Fibroblast of the aortic adventitia (primary cell): ENCODE measurements at places on chromosomes 7 and 10. TPM values are rescaled to one million over a fixed set of nuclear protein-coding genes. Genes with fewer than 3 reads are reported as not detected.

NKX2-3 gene
- total RNA-seq, result not detected in 2 replicates

FXYD4 gene
- total RNA-seq, result not detected in 2 replicates

UCMA gene
- total RNA-seq, result not detected in 2 replicates

WNT16 gene
- 0.16 and 2.7 TPM in 2 replicates for total RNA-seq

FOXI2 gene
- total RNA-seq, result not detected in 2 replicates

CACNA2D1 gene
- 46.0 and 90.5 TPM in 2 replicates for total RNA-seq

FHIP2A gene
- 36.6 and 54.7 TPM in 2 replicates for total RNA-seq

PILRA gene
- total RNA-seq, result 0.27 TPM in 1 of 2 replicates, not detected in the other

NME8 gene
- total RNA-seq, result not detected in 2 replicates

PAX4 gene
- total RNA-seq, result not detected in 2 replicates

GIMAP2 gene
- total RNA-seq, result 0.27 and 0.98 TPM in 2 replicates

SFTPA1 gene
- total RNA-seq, result not detected in 2 replicates

ZDHHC16 gene
- total RNA-seq, result 24.9 and 45.5 TPM in 2 replicates

GJD4 gene
- 0.09 TPM in 1 of 2 replicates, not detected in the other for total RNA-seq

ZNF862 gene
- 8.8 and 9.2 TPM in 2 replicates for total RNA-seq

GPR85 gene
- total RNA-seq, result 2.4 and 5.0 TPM in 2 replicates

RPEL1 gene
- total RNA-seq, result under 0.01 and 0.82 TPM in 2 replicates

SPDYE11 gene
- total RNA-seq, result 0.08 TPM in 1 of 2 replicates, not detected in the other

TMEM273 gene
- 0.57 TPM in 1 of 2 replicates, not detected in the other for total RNA-seq

DOCK1 gene
- 69.7 and 75.2 TPM in 2 replicates for total RNA-seq

POLD2 gene
- 66.6 and 87.9 TPM in 2 replicates for total RNA-seq

VWA2 gene
- total RNA-seq, result 0.09 TPM in 1 of 2 replicates, not detected in the other

TNRC18 gene
- 57.8 and 155 TPM in 2 replicates for total RNA-seq

MYO1G gene
- total RNA-seq, result 0.09 TPM in 1 of 2 replicates, not detected in the other

NUTM2B gene
- total RNA-seq, result 0.09 TPM in 1 of 2 replicates, not detected in the other

RBM20 gene
- total RNA-seq, result 0.08 and 0.09 TPM in 2 replicates

NYAP1 gene
- 0.81 and 5.6 TPM in 2 replicates for total RNA-seq

PBLD gene
- 6.6 and 10.8 TPM in 2 replicates for total RNA-seq

TFR2 gene
- total RNA-seq, result 0.08 and 1.2 TPM in 2 replicates

MYH16 gene
- total RNA-seq, result not detected in 2 replicates

TYSND1 gene
- 9.7 and 20.0 TPM in 2 replicates for total RNA-seq

SPDYE16 gene
- 0.09 and 0.33 TPM in 2 replicates for total RNA-seq

LGI1 gene
- 0.16 and 0.18 TPM in 2 replicates for total RNA-seq

LDB3 gene
- total RNA-seq, result under 0.01 TPM in 1 of 2 replicates, not detected in the other

FAM25C gene
- total RNA-seq, result not detected in 2 replicates

FGFBP3 gene
- 1.2 and 1.8 TPM in 2 replicates for total RNA-seq

ORAI2 gene
- total RNA-seq, result 31.8 and 44.1 TPM in 2 replicates

EVX1 gene
- not detected in 2 replicates for total RNA-seq

KIAA1217 gene
- 3.6 and 12.5 TPM in 2 replicates for total RNA-seq

CLEC2L gene
- total RNA-seq, result not detected in 2 replicates

C10orf62 gene
- not detected in 2 replicates for total RNA-seq

RSPH10B2 gene
- total RNA-seq, result not detected in 2 replicates

WDR37 gene
- 14.4 and 17.0 TPM in 2 replicates for total RNA-seq

ZDHHC4 gene
- 51.2 and 63.8 TPM in 2 replicates for total RNA-seq

ENTPD1 gene
- 0.09 and 0.16 TPM in 2 replicates for total RNA-seq

OGDHL gene
- under 0.01 and 0.57 TPM in 2 replicates for total RNA-seq

ZNF804B gene
- not detected in 2 replicates for total RNA-seq

OR2A12 gene
- total RNA-seq, result not detected in 2 replicates

AKR1C3 gene
- total RNA-seq, result 74.2 and 169 TPM in 2 replicates

SGMS1 gene
- 61.2 and 122 TPM in 2 replicates for total RNA-seq

SLC18A2 gene
- total RNA-seq, result under 0.01 TPM in 1 of 2 replicates, not detected in the other

PIK3CG gene
- 0.08 TPM in 1 of 2 replicates, not detected in the other for total RNA-seq

TUBAL3 gene
- total RNA-seq, result not detected in 2 replicates

FOXL3 gene
- total RNA-seq, result not detected in 2 replicates

SLC13A1 gene
- not detected in 2 replicates for total RNA-seq

GNAT3 gene
- total RNA-seq, result not detected in 2 replicates

H2BK1 gene
- not detected in 2 replicates for total RNA-seq

IL6 gene
- total RNA-seq, result 3.8 and 10.2 TPM in 2 replicates

TMEM140 gene
- 9.7 and 12.1 TPM in 2 replicates for total RNA-seq

ZC3HAV1L gene
- 11.9 and 36.6 TPM in 2 replicates for total RNA-seq
